Esophagus muscularis mucosa (tissue), 4 donors: ENCODE measurements at places on chromosomes 1 and 21.

- no peak for DNase-seq
- no peaks in the 10 kb centered on the region for H3K27me3 ChIP-seq
- no peak overlapping the region for H3K4me3 ChIP-seq
- H3K4me1 ChIP-seq = peaks cover 36% of the 10 kb centered on the region
Measured at GRCh38 chr1:167548059-167548932, 5.3 kb downstream of the CREG1 start.

DNA sequence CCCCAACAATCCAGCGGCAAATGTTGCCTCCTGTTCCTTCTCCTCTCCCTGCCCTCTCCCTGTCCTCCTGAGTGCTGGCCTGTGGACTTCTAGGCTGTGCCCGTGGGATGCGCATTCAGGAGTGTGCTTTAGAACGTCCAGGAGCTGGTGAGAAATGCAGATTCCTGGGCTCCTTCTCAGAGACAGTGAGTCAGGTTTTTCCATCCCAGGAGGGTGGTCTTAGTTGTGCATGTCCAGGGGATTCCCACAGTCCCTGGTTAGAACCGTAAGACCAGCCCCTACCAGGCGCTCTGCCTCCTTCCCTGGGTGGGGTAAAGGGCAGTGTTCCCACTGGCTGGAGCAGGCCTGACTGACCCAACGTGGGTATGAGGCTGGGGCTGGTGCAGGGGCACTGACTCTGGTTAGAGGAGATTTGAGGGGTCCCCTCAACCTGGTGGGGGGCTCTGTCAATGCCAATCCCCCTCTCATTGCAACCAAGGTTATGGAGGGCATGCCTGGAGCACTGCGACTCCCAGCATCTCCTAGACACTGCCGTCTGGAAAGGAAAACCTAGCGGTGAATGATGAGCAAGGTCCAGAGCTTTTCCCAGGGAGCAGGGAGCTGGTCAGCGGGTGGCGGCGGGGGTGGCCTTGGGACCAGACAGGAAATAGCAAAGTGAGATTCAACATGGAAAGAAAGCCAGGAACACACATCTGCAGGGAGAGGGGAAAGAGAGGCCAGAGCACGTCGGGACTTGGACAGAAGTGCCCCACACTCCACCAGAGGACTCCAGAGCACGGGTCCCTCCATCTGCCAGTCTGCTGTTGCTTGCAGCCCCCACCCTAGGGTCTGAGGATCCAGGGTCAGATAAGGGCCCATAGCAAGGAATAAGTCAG, 38.5 kb downstream of the HSPG2 start:
- H3K27me3 ChIP-seq = no peaks in the 10 kb centered on the region
- peak overlapping the region; percentile 99 for H3K27ac ChIP-seq
- H3K4me3 ChIP-seq = no peak overlapping the region
- no peaks in the 10 kb centered on the region for H3K36me3 ChIP-seq
- peaks cover 100% of the 10 kb centered on the region for H3K4me1 ChIP-seq

- H3K4me3 ChIP-seq = no peak overlapping the region
- no peak for DNase-seq
- H3K27me3 ChIP-seq = no peaks in the 10 kb centered on the region
- no peaks in the 10 kb centered on the region for H3K4me1 ChIP-seq
Measured at GRCh38 chr1:245987219-245987545, 519.9 kb downstream of the SMYD3 start.

DNA sequence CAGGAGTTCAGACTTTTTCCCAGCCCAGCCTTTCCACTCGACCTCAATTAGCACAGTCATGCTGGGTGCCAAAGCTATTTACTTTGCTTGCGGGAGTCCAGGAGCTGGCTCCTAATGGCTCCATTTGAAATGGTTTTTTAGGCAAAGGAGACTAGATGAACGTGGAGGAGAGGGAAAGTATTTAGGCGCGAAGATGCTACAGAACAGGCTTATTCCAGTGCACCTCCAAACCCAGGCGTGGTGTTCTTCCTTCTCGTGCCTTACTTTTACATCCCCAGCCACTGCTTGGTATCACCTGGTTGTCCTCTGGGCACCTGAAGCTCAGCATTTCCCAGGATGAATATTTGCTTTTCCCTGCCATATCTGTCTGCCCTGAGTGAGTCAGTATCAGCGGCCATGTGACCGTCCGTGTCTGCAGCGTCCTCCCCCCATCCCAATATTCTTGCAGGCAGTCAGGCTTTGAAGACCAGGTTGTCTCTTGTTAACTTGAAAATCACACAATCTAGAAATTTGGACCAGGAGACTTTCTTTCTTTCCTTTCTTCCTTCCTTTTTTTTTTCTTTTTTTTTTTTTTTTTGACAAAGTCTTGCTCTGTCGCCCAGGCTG, 198.5 kb downstream of the DYRK1A start:
- H3K27ac ChIP-seq = peak overlapping the region; percentile 95
- H3K36me3 ChIP-seq = no peaks in the 10 kb centered on the region
- peak overlapping the region; percentile 71 for H3K4me3 ChIP-seq
